Motor neuron (in vitro differentiated cells): ENCODE measurements at places on chromosomes 1 and 21. TPM values are rescaled to one million over a fixed set of nuclear protein-coding genes. Genes with fewer than 3 reads are reported as not detected.

Gene SPATA21
- not detected in 2 replicates for total RNA-seq

Gene S100B
- 2.4 and 5.4 TPM in 2 replicates for total RNA-seq

Gene THEM5
- not detected in 2 replicates for total RNA-seq

Gene LRP8
- total RNA-seq = 43.9 and 44.0 TPM in 2 replicates

Gene OR6K3
- not detected in 2 replicates for total RNA-seq

Gene IVL
- 0.77 TPM in 1 of 2 replicates, not detected in the other for total RNA-seq

Gene EXTL1
- 0.92 and 1.4 TPM in 2 replicates for total RNA-seq

Gene IGSF9
- total RNA-seq = 7.9 and 9.2 TPM in 2 replicates

Gene USH2A
- 0.63 and 0.89 TPM in 2 replicates for total RNA-seq

Gene SLC35D1
- 12.9 and 13.3 TPM in 2 replicates for total RNA-seq

Gene CNIH3
- total RNA-seq = 7.4 and 8.2 TPM in 2 replicates

Gene PLA2G2C
- 0.11 and 0.20 TPM in 2 replicates for total RNA-seq

Gene AGMAT
- total RNA-seq = 0.14 and 0.30 TPM in 2 replicates

Gene HAO2
- total RNA-seq = not detected in 2 replicates

Gene SH2D1B
- total RNA-seq = 0.05 and 0.31 TPM in 2 replicates

Gene TSPEAR
- total RNA-seq = 0.46 TPM in 2 replicates

Gene HSF2BP
- total RNA-seq = 1.2 and 1.3 TPM in 2 replicates

Gene PTAFR
- 0.32 and 0.38 TPM in 2 replicates for total RNA-seq

Gene LRRC71
- 0.46 and 0.83 TPM in 2 replicates for total RNA-seq

Gene A3GALT2
- total RNA-seq = not detected in 2 replicates

Gene PRDM16
- 0.14 and 0.29 TPM in 2 replicates for total RNA-seq

Gene KIF26B
- 12.0 and 14.6 TPM in 2 replicates for total RNA-seq

Gene BLACAT1
- 3.6 and 3.9 TPM in 2 replicates for total RNA-seq

Gene SPRR2E
- total RNA-seq = not detected in 2 replicates

Gene HJV
- total RNA-seq = 0.38 and 0.68 TPM in 2 replicates

Gene CDC20
- 68.1 and 74.2 TPM in 2 replicates for total RNA-seq

Gene S100A6
- total RNA-seq = 1.3 and 2.1 TPM in 2 replicates

Gene CELF3
- 21.2 and 27.2 TPM in 2 replicates for total RNA-seq

Gene ATAD3C
- total RNA-seq = 0.38 TPM in 2 replicates

Gene GBP3
- total RNA-seq = 4.5 and 6.5 TPM in 2 replicates

Gene UTS2
- 0.56 TPM in 1 of 2 replicates, not detected in the other for total RNA-seq

Gene TMIGD3
- total RNA-seq = 0.68 and 0.71 TPM in 2 replicates

Gene MASP2
- total RNA-seq = 5.0 and 5.2 TPM in 2 replicates

Gene EBNA1BP2
- 69.9 and 78.2 TPM in 2 replicates for total RNA-seq

Gene SIM2
- total RNA-seq = 1.0 TPM in 2 replicates

Gene KRTAP7-1
- 0.71 TPM in 1 of 2 replicates, not detected in the other for total RNA-seq

Gene HCRTR1
- total RNA-seq = 0.29 and 0.52 TPM in 2 replicates

Gene UBE2U
- not detected in 2 replicates for total RNA-seq

Gene KRTAP19-3
- total RNA-seq = not detected in 2 replicates

Gene NMNAT2
- total RNA-seq = 0.71 and 0.73 TPM in 2 replicates

Gene FMO2
- total RNA-seq = 0.30 and 0.71 TPM in 2 replicates

Gene NR0B2
- 0.23 TPM in 1 of 2 replicates, not detected in the other for total RNA-seq

Gene CHIA
- total RNA-seq = 0.47 and 0.58 TPM in 2 replicates

Gene KCNH1
- 1.2 and 1.6 TPM in 2 replicates for total RNA-seq

Gene TTLL7
- total RNA-seq = 18.7 and 21.0 TPM in 2 replicates

Gene HES2
- 0.07 and 1.2 TPM in 2 replicates for total RNA-seq

Gene FMOD
- 0.05 and 0.50 TPM in 2 replicates for total RNA-seq

Gene IFI44L
- total RNA-seq = 0.29 and 0.41 TPM in 2 replicates

Gene HSD3B1
- 1.5 and 1.9 TPM in 2 replicates for total RNA-seq

Gene ADAMTS1
- total RNA-seq = 13.5 and 18.8 TPM in 2 replicates

Gene DNTTIP2
- total RNA-seq = 63.7 and 64.3 TPM in 2 replicates
